ENCODE measurements at places on chromosomes 7 and 10.

DNA sequence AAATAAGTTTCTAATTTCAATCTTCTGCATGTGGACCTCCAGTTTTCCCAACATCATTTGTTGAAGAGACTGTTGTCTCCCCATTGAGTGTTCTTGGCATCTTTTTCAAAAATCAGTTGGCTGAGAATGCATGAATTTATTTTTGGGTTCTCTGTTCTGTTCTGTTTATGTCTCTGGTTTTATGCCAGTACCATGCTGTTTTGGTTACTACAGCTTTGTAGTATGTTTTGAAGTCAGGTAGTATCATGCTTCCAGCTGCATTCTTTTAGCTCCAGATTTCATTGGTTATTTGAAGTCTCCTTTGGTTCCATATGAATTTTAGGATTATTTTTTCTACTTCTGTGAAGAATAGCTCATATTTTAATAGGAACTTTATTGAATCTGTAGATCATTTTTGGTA lies 21.2 kb upstream of the SFTPD start:
- no peak for DNase-seq

- DNase-seq = no peak
These were observed 46.5 kb downstream of the DLD start for GRCh38 chr7:107937531-107937930.

- DNase-seq = no peak
These were observed 26.7 kb upstream of the CRHR2 start for GRCh38 chr7:30708983-30709382.

GRCh38 chr7:43791665-43792064 lies 33.2 kb downstream of the BLVRA start:
- no peak for DNase-seq

- DNase-seq = no peak
These were observed 57.6 kb upstream of the NANOS1 start for GRCh38 chr10:118971876-118972275.

GRCh38 chr7:139753693-139754111 lies 24.1 kb downstream of the HIPK2 start:
- DNase-seq = no peak

GRCh38 chr7:94307399-94308048 lies 87.2 kb upstream of the COL1A2 start:
- no peak for DNase-seq

GRCh38 chr10:112282086-112282485 lies 1.1 kb upstream of the TECTB start:
- no peak for DNase-seq

DNA sequence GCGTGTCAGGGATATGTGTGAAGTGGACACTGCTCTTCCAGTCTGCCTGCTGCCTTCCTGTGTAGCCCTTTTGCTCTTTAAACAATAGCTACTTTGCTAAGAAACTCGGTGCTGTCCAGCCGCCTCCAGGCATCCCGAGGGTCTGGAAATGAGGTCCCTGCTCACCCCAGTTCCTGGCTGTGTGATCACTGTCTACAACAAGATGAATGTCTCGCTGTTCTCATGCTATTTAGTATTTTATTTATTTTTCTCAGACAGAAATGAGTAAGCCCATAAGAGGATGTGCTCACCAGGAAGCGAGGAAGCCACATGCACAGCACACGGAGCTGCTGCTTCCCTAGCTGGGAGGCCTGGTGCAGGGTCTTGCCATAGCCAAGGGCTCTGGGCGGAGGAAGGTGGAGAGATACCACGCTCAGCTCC lies 167.0 kb upstream of the PITRM1 start:
- DNase-seq = no peak

- no peak for DNase-seq
These were observed 218.8 kb downstream of the OTUD1 start for GRCh38 chr10:23657677-23658076.

DNA sequence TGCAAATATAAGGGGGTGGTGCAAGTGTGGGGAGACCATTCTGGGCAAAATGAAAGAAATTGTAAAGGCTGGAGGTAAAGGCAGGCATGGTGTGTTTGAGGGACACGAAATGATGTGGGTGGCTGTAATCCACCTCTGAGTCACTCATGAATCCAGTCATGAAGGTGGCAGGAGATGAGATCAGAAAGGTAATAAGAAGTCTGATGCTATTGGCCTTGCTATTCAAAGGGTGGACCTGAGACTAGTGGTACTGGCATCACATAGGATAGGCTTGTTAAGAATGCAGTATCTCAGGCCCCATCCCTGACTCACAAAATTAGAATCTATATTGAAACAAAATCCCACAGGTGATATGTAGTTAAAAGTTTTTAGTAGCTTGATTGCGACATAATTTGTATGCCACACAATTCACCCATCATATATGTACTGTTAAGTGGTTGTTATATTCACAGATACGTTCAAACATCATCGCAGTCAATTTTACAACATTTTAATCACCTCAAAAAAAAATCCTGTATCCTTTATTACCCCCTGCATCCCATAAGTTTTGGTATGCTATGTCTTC lies 85.6 kb downstream of the ST8SIA6 start:
- no peak for DNase-seq

GRCh38 chr10:121599947-121600346 lies 1.7 kb upstream of the FGFR2 start:
- DNase-seq = no peak

DNA sequence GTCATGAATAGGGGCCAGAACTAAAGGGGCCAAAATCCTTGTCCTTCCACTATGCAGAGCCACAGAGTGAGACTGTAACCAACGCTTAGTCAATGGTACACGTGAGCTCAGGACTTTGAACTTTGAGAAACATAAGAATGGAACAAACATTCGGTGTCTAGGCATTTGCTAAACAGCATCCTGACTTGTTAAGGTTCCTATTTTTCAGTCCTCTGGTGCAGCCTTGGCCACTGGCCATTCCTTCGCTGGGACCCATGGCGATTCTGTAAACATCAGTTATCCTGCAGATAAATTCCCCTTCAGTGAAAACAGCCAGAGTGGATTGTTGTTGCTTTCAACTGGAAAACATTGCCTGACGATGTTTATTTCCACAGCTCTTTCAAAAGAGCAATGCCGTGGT lies 266.8 kb downstream of the SORCS1 start:
- DNase-seq = no peak

- DNase-seq = no peak
These were observed 16.9 kb upstream of the REEP3 start for GRCh38 chr10:63504145-63504881.

DNA sequence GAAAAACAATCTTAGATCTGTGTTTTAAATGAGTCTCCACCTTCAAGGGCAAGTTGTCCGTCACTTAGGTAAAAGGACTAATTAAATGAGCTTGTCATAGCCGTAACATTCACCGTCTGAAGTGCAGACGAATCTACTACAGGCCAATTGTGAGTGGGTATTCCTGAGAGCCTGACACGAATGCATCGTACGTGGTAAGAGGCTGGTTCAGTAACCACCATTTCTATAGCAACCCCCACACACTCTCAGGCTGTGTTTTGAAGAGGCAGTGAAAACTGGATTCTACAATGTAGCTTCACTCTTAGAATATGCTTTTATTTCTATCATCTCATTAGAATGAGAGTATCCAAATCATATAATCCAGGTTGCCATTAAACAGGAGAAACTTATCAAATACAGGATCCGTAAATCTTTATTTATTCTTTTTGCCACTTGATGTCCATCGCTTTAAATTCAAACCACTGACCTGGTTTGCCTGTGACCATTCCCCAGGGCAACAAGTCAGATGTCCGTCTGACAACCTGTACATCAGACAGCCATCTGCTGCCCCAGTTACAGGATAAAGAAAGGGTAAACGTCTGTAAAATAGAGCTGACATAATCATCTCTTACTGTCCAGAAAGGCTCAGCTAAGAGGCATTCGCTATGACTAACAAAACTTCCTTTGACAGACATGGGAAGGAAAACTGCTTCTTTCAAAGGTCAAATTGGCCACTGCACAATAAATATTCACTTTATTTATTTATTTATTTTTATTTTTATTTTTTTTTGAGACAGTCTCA lies 70.3 kb upstream of the NMT2 start:
- DNase-seq = no peak

GRCh38 chr7:1621718-1622117 lies 48.4 kb upstream of the ELFN1 start:
- no peak for DNase-seq

DNA sequence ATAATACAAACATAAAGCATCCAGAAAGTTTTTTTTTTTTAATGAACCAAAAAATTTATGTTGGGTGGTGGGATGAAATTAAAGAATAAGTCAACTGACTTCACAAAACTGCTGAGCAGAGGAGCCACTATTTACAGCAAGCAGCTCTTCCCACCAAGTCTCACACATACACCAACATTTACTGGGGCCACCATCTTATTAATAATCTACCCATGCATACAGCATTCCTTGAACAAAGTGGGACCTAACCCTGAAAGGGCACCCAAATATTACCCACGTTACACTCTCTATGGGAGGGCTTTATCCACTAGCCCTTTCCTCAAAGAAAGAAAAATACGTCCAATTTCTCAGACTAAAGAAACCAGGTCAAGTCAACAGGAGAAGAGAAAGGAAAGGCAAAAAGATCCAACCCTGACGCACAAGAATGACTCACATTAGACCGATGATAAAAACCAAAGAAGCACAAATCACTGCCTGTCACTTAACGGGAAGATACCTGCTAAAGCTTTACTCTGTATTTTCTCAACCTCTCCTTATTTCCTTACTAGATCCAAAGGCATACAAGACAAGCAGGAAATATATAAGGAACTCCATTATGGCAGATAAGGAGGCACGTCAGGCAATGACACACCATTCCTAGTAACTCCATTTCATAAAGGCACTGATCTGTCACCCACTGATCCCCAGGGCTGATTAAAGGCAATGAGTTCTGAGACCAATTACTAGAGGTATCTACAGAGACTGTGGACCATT lies 141.8 kb upstream of the ASAH2 start:
- DNase-seq = no peak

GRCh38 chr7:132805766-132806165 lies 229.5 kb upstream of the PLXNA4 start:
- no peak for DNase-seq

DNA sequence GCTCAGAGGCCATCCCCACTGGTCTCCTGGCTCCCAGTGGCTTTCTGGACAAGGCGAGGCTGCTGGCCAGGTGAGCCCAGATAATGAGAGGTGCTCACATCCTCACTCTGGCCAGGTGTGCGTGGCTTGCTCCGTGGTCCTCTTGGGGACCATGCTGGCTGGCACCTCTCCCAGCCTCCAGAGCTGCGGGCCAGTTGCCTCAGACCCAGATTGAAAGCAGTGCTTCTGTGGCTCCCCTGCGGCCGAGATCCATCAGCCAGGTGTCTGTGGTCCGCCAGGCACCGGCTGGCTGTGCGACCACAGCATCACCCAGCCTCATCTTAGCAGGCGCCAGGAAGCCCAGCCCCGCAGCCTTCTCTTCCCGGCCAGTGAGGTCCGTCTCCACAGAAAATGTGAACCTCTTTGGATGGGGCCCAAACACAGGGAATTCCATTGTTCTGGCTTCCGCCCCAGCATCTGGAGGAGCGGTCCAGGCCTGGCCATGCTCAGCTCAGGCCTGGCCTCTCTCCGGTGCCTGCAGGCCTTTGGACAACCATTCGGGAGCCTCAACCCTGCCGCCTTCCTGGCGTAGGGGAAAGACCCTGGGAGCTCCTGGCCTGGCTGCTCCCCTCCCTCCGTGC lies 5.2 kb upstream of the TTYH3 start:
- no peak for DNase-seq

DNA sequence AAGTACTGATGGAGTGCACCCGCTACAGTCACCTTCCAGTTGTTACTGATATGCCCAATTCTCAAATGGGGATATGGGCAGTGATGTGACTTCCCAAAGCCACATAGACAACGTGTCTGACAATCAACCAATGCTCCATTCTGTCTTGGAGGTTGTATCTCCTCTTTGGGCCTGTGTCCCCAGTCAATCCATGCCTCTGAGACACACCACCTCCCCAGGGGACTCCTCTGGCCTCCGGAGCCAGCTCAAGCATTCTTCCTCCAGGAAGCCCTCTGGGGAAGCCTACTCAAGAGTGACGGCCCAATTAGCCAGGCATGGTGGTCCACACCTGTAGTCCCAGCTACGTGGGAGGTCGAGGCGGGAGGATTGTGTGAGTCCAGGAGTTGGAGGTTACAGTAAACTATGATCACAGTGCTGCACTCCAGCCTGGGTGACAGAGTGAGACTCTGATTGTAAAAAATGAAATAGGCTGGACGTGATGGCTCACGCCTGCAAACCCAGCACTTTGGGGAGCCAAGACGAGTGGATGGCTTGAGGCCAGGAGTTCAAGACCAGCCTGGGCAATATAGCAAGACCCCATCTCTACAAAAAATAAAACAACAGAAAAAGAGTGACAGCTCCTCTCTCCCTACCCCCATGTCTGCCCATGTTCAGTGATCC lies 99.5 kb upstream of the TNRC18 start:
- no peak for DNase-seq

- no peak for DNase-seq
These were observed 113.3 kb upstream of the KMT2E start for GRCh38 chr7:104900525-104901239.

GRCh38 chr10:74190494-74190893 lies 39.5 kb downstream of the ADK start:
- DNase-seq = no peak

- DNase-seq = no peak
These were observed 71.0 kb upstream of the CHCHD3 start for GRCh38 chr7:133152875-133153274.

- no peak for DNase-seq
These were observed 35.7 kb downstream of the CYP17A1 start for GRCh38 chr10:102801496-102801895.

DNA sequence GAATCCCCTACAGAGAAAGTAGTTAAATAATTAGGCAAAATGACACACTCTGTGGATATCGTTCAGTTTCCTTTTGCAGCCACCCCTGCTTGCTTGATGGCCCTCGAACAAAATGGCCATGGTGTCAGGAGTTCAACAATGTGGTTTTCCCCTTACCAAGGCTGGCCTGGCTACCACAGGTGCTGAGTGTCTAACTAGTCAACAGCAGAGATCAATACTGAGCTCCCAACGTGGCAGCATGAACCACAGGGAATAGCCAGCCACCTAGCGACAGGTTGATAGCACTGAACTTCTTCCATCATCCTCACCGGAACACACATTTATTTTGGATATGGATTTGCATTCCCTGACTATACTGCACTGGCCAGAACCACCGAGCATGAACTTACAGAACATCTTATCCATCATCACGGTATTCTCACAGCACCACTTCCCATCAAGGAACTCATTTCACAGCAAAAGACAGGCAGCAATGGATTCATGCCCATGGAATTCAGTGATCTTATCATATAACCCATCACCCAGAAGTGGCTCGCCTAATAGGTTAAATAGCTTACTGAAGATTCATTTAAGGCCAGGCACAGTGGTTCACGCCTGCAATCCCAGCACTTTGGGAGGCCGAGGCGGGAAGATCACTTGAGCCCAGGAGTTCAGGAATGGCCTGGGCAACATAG lies 6.3 kb downstream of the C10orf67 start:
- DNase-seq = no peak

GRCh38 chr10:12729885-12730284 lies 271.6 kb downstream of the CCDC3 start:
- no peak for DNase-seq

All from nucleus accumbens (tissue), 56 donors.